ENCODE measurements at places on chromosomes 1 and 21. TPM values are rescaled to one million over a fixed set of nuclear protein-coding genes. Genes with fewer than 3 reads are reported as not detected.

GRCh38 chr1:81699234-81699633 lies 101.5 kb upstream of the ADGRL2 start:
- H3K4me3 ChIP-seq = no peak overlapping the region

DNA sequence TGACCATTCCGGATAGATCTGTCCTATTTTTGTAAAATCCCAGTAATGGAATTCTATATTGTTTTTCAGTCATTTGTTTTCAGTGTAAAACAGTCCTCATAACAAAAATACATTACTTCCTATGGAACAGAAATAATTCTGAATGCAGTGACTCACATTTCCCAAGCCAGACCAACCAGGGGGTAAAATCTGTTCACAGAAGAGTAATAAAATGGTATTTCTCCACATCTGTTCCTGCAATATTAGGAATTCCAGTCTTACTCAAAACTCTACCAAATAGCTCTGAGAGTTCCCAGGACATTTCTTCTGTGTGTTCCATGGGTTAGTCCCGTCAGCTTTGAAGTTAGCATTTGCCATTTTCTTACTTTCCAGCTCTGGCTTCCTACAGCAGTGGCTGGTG lies 2.6 kb upstream of the DDR2 start:
- H3K4me1 ChIP-seq = peaks cover 35% of the 10 kb centered on the region
- no peaks in the 10 kb centered on the region for H3K36me3 ChIP-seq
- H3K27me3 ChIP-seq = no peaks in the 10 kb centered on the region
- no peak overlapping the region for H3K27ac ChIP-seq

DNA sequence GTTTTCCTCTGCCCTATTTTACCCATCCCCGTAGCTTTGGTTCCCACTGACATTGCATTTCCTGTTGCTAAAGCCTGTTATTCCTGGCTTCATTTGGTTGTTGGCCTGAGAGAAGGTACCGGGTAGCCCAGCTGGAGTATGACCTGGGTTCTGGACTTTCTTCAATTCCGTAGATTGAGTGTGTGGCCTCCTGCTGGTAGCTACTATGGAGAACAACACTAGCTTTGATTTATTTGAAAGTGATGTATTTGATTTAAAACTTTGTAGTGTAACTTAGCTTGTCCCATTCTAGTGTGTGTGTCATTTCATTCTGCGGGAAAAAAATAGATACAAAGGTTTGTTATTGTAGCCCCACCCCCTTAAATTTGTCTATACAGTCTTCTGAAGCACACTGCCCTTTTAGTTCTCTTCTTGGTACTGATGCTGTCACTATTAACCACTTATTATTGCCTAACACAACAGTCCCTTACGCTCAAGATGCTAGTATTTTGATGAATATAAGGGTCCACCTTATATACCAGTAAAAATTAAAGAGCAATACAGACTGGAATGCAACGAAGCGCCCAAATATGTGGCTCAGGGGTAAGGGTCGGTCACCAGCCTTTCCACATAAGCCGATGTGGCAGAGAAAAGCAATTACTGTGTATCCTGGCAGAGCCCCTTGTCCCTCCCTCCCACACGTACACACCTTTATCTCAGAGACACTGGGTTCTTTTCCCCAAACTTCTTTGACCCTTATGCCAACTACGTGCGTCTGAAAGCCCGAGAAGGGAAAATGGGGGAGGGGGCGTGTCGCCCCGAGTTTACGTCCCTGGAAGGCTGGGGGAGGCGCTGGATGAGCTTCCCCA lies 643 bp upstream of the MOV10 start:
- DNase-seq = peak; percentile 50
- no peaks in the 10 kb centered on the region for H3K27me3 ChIP-seq
- peak overlapping the region; percentile 86 for H3K27ac ChIP-seq
- H3K4me1 ChIP-seq = peaks cover 42% of the 10 kb centered on the region
- peak overlapping the region; percentile 71 for H3K4me3 ChIP-seq

GRCh38 chr21:41289431-41289830 lies 27.2 kb upstream of the FAM3B start:
- H3K27ac ChIP-seq = no peak overlapping the region
- H3K36me3 ChIP-seq = no peaks in the 10 kb centered on the region
- no peaks in the 10 kb centered on the region for H3K4me1 ChIP-seq
- H3K27me3 ChIP-seq = no peaks in the 10 kb centered on the region
- H3K4me3 ChIP-seq = no peak overlapping the region

- no peak for DNase-seq
- H3K36me3 ChIP-seq = no peaks in the 10 kb centered on the region
- H3K27ac ChIP-seq = no peak overlapping the region
- H3K4me1 ChIP-seq = no peaks in the 10 kb centered on the region
- H3K27me3 ChIP-seq = no peaks in the 10 kb centered on the region
Observed at GRCh38 chr1:59263111-59263510, 33.8 kb upstream of the FGGY start.

GRCh38 chr1:26723013-26723991 lies 27.5 kb downstream of the ARID1A start:
- DNase-seq = peak; percentile 89
- H3K4me1 ChIP-seq = peaks cover 38% of the 10 kb centered on the region
- H3K4me3 ChIP-seq = peak overlapping the region; percentile 19
- H3K27ac ChIP-seq = peak overlapping the region; percentile 77

PSEN2 gene
- total RNA-seq = 21.5 TPM

GRCh38 chr1:44724955-44725698 lies 5.8 kb downstream of the RNU5D-1 start:
- DNase-seq = no peak
- no peaks in the 10 kb centered on the region for H3K27me3 ChIP-seq
- H3K4me3 ChIP-seq = no peak overlapping the region
- no peak overlapping the region for H3K27ac ChIP-seq

DNA sequence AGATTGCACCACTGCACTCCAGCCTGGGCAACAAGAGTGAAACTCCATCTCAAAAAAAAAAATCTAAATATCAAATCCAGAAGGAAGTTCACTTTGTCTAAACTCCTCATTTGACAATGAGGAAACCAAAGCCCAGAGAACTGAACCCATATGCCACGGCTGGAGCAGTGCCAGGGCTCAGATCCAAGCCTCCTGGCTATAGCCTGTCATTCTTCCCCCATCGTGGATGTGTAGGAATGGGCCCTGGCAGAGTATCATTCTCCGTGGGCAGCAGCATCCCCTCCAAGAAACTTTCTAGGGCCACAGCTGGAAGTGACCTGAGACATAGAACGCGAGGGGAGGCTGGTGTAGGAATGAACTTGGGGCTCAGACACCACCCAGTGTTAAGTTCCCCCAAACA lies 47.2 kb downstream of the CAPN9 start:
- no peak overlapping the region for H3K27ac ChIP-seq
- no peaks in the 10 kb centered on the region for H3K36me3 ChIP-seq
- no peaks in the 10 kb centered on the region for H3K4me1 ChIP-seq
- no peak for DNase-seq
- no peak overlapping the region for H3K4me3 ChIP-seq

DNA sequence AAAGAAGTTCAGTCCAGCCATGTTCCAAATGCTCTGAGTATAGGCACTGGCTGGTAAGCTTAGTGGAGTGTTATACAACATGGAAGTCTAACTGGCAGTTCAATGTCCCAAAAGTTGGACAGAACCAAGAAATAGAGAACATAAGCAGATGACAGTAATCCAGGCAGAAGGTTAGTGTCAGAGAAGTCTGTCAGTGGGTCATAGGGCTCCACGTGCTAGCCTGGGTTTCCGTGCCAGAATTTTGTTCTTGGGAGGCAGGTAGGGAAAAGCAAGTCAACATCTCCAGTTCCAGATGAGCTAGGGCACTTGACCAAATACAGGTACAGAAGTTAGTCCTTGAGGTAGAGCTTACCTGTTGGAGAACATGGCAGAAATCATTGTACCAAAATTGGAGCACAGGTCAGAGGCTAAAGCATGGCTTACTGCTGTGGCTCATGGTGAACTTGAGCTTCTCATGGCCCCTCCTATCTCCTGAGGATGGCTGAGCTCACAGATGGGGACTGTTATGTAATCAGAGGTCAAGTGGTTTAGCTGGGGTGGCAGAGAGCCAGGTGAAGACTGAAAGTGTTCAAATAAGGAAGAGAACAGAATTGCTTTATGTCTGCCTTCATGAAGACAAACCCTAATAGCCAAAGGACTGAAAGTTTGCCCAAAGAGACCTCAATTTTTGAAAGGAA lies 170.8 kb downstream of the NFIA start:
- peaks cover 30% of the 10 kb centered on the region for H3K4me1 ChIP-seq
- H3K36me3 ChIP-seq = no peaks in the 10 kb centered on the region
- no peak overlapping the region for H3K4me3 ChIP-seq
- no peaks in the 10 kb centered on the region for H3K27me3 ChIP-seq
- peak; percentile 93 for DNase-seq
